Activated naive CD8-positive, alpha-beta T cell treated with anti-CD3 and anti-CD28 coated beads, Interleukin-2, amount 10 ng/mL, durations not matched to agents 7 days and 5 days (primary cell): ENCODE measurements at places on chromosomes 7 and 10. TPM values are rescaled to one million over a fixed set of nuclear protein-coding genes. Genes with fewer than 3 reads are reported as not detected.

MUC12 gene
- not detected for total RNA-seq

OR2A5 gene
- not detected for total RNA-seq

POT1 gene
- 39.1 TPM for total RNA-seq

RASA4B gene
- total RNA-seq, result 18.0 TPM

DPP6 gene
- not detected for total RNA-seq

DNA sequence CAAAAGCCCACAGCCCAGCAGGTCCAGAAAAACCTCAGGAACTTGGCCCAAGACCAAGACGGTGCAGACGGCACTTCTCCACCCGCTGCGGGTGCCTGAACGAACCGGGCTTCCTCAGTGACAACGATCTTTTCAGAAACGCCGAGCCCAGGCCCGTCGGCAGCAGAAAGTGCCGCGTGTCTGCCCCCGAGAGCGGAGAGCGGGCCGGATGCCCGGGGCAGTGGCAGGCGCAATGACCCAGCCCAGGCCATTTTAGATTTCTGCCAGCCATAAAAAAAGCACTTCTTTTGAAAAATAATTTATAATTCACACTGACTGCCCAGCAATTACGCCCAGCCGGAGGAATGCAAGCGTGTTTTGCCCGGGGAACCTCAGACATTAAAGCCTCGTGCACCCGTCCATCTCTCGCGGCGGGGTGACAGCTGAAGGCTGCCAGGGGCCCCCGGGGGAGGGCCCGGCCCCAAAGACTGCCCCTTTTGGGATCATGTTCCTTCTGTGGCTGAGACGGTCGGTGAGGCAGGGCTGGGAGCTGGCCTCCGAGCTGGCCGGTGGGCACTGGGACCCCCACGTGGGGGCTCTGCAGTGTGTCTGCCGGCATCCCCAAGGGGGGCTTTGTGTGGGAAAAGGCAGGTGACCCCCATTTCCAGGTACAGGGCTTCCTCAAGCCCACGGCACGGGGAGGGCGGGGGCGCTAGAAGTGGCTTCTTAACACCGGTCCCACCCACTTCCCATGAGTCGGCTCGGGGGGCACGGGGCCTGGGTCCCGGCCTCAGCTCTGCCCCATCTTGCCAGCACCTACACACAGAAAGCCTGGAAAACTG lies 71.3 kb upstream of the PDGFA start:
- no peak for DNase-seq
- peaks cover 20% of the 10 kb centered on the region for H3K4me1 ChIP-seq
- H3K27me3 ChIP-seq, result no peaks in the 10 kb centered on the region
- H3K4me3 ChIP-seq, result no peak overlapping the region
- H3K36me3 ChIP-seq, result peaks cover 47% of the 10 kb centered on the region

DNA sequence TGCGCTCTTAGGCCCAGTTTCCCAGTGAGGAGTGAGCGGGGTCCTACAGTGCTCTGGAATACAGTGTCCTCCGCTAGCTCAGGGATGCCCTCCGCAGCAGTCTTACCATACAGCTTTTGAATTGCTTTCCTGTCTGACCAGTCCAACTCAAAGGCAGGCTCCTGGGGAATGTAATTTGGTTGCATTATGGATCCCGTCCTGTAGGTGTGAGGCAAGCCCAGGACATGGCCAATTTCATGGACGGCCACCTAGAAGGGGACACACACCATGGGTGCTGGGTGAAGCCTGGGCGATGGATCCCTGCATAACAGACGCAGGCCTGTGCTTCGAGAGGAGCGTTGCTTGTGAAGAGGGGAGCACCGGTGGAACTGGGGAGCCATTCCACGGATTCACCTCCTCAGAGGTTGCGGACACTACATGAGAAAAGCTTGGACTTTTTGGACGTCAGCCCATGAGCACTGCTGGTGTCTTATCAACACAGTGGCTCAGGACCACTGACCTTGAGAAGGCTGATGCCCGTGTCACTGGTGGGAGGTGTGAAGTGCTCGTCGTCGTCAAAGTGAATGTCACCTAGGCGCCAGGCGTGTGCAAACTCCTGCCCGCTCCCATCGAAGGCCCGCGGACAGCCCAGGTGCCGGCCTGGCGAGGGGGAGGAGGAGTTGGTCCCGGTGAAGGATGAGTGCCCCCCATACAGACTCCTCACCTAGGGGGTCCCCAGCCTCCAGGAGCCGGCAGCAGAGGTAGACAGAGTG lies 3.3 kb downstream of the MMP21 start:
- peaks cover 2% of the 10 kb centered on the region for H3K36me3 ChIP-seq
- no peaks in the 10 kb centered on the region for H3K27me3 ChIP-seq
- no peak for DNase-seq
- no peaks in the 10 kb centered on the region for H3K4me1 ChIP-seq
- H3K4me3 ChIP-seq, result no peak overlapping the region
- no peak overlapping the region for H3K27ac ChIP-seq

- H3K4me1 ChIP-seq, result no peaks in the 10 kb centered on the region
- no peak overlapping the region for H3K27ac ChIP-seq
- no peaks in the 10 kb centered on the region for H3K36me3 ChIP-seq
- peaks cover 28% of the 10 kb centered on the region for H3K27me3 ChIP-seq
- H3K4me3 ChIP-seq, result no peak overlapping the region
Measured at GRCh38 chr10:59718257-59718656, 8.6 kb upstream of the SLC16A9 start.

DNA sequence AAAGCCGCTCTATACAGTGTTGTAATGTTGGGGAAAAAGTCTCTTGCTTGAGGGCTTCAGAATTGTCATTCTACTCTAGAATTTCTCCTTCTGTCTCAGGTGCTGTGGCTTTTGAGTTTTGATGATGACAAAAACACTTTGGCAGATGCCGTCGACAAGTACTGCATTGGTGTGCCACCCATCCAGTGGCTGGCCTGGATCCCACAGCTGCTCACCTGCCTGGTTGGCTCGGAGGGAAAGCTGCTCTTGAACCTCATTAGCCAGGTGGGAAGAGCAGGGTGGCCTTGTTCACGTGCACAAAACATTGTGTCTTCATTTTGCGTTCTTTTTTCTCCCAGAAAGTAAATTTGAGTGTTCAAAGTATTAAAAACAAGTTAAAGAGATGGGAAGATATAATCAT lies 112.0 kb downstream of the TRRAP start:
- peaks cover 30% of the 10 kb centered on the region for H3K4me1 ChIP-seq
- peaks cover 54% of the 10 kb centered on the region for H3K36me3 ChIP-seq
- H3K27me3 ChIP-seq, result no peaks in the 10 kb centered on the region
- H3K4me3 ChIP-seq, result no peak overlapping the region
- DNase-seq, result no peak

- no peaks in the 10 kb centered on the region for H3K4me1 ChIP-seq
- H3K27ac ChIP-seq, result no peak overlapping the region
- peaks cover 3% of the 10 kb centered on the region for H3K27me3 ChIP-seq
- H3K36me3 ChIP-seq, result no peaks in the 10 kb centered on the region
Measured at GRCh38 chr7:80618096-80618495, 20.3 kb upstream of the CD36 start.

DNA sequence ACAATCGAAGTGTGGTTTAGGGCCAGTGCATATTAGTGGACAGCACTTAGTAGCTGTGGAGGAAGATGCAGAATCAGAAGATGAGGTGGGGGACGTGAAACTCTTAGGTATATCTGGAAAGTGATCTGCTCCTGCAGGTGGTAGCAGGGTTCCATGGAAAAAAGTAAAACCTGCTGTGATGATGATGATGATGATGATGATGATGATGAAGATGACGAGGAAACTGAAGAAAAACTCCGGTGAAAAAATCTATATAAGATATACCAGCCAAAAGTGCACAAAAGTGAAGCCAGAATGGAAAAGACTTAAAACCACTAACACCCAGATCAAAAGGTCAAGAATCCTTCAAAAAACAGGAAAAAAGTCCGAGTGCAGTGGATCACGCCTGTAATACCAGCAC lies 40.0 kb downstream of the LSMEM1 start:
- DNase-seq, result no peak
- H3K36me3 ChIP-seq, result no peaks in the 10 kb centered on the region
- H3K27me3 ChIP-seq, result peaks cover 15% of the 10 kb centered on the region
- no peak overlapping the region for H3K4me3 ChIP-seq
- no peak overlapping the region for H3K27ac ChIP-seq
- no peaks in the 10 kb centered on the region for H3K4me1 ChIP-seq

- no peaks in the 10 kb centered on the region for H3K27me3 ChIP-seq
- H3K4me3 ChIP-seq, result no peak overlapping the region
- no peak for DNase-seq
- H3K36me3 ChIP-seq, result no peaks in the 10 kb centered on the region
- no peak overlapping the region for H3K27ac ChIP-seq
Measured at GRCh38 chr10:34061841-34062240, 727.4 kb upstream of the NRP1 start.

DNA sequence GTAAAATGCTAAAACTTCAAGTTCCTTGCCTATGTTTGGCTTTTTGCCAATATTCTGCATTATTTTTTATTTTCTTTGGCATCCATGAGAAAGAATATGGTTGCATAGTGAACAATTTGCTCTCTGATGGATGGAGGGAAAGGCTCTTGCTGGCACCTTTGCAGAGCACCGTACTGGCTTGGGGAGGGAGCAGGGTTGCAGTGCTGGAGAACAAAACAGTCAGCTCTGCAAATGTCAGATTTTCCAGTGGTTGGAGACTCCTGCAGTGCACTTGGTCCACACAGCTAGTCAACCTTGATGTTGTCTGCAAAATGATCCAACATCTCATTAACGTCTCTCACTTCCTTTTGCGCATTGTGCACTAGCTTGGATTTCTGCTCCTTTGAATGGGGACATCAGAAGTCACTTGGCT lies 100.8 kb downstream of the ANLN start:
- H3K27ac ChIP-seq, result no peak overlapping the region
- H3K27me3 ChIP-seq, result peaks cover 4% of the 10 kb centered on the region
- H3K4me1 ChIP-seq, result peaks cover 4% of the 10 kb centered on the region

DNA sequence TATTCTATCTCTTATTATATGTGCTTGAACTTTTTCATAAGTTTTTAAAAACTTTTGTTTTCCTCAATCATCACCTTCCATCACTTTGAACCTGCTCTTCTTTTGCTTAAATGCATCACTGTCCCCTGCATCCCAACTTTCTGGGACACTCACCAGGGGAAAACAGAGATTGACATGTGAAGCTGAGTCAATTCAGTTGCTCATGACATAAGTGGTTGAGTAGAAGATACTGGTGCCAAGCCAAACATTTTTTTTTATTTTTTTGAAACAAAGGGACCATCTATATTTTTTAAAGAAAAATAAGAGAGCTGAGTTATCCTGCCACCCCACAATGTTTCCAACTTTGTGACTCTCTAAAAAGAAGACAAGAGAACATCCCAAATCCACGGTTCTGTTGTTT lies 61.8 kb upstream of the AHR start:
- H3K4me1 ChIP-seq, result peaks cover 36% of the 10 kb centered on the region
- peak overlapping the region; percentile 2 for H3K27ac ChIP-seq
- no peak overlapping the region for H3K4me3 ChIP-seq
- no peaks in the 10 kb centered on the region for H3K27me3 ChIP-seq

DNA sequence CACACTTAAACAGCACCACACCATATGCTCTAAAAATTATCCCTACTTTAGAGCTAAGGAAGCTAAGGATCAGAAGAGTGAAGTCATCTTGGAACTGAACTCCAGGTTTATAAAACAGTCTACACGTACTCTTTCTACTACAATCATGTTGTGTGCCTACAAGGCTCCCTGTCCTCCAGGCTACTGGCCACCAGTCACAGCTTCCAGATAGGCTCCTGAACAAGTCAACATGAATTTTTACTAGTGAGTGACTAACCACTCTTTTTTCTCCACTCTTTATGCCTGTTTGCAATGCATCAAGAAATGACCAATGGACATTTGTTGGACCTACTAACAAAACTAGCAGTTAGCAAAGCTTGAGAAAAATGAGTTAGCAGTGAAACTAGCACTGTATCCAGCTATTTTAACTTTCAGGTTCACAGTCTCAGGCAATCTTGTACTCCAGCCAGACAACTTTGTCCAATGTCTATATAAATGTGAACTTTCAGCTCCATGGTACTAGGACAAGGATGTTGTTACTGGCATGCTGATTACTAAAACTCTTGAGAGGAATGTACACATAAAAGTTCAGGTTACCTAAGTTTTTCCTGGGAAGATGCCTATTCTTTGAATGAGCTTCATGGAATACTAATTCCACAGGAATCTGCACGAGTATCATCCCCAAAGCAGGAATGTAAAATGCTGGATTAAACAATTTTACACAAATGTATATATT lies 180.0 kb downstream of the BTAF1 start:
- H3K4me3 ChIP-seq, result no peak overlapping the region
- no peak overlapping the region for H3K27ac ChIP-seq
- DNase-seq, result no peak
- H3K4me1 ChIP-seq, result peaks cover 5% of the 10 kb centered on the region

DNA sequence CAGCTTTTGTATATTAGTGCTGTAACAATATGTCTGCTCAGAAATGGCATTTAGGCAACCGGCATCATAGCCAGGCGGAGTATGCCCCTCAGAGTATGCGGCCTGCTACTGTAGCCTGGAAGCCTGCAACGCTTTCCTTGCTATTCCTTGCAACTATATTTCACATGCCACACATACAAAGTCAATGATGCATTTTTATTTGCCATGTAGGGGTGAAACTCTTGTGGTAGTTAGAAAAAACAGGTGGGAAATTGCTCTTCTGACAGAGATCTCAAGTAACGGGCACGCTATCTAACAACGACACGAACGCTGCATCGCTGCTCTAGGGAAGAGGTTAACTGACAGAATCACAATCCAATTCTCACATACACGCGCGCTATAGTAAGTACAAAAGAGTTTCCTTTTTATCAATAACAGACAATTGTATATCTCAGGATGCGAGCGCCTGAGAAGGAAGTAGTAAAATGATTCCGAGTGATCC lies 5.9 kb downstream of the EBF3 start:
- H3K4me1 ChIP-seq, result peaks cover 13% of the 10 kb centered on the region
- H3K27ac ChIP-seq, result peak overlapping the region; percentile 61
- peaks cover 4% of the 10 kb centered on the region for H3K36me3 ChIP-seq
- DNase-seq, result no peak

GRCh38 chr7:97982647-97983046 lies 7.3 kb downstream of the OCM2 start:
- H3K36me3 ChIP-seq, result no peaks in the 10 kb centered on the region
- no peaks in the 10 kb centered on the region for H3K4me1 ChIP-seq
- H3K4me3 ChIP-seq, result no peak overlapping the region
- DNase-seq, result no peak
- no peak overlapping the region for H3K27ac ChIP-seq

DNA sequence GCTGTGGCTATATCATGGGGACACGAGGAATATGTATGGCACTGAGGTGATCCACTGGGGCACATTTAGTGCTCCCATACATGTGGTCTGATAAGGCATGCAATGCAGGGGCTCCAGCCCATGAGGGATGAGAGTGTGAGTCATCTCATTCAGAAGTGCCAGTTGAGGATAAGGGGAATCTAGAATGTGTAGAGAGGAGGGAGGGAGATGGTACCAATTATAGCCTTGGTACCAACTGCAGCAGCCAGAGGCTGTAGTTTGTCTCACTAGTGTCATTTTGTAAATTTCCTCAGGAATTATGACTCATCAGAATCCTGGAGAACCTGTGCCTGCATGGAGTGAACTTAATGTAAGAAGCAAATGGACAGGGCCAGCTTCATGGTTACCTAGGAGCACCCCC lies 46.2 kb downstream of the LAMB4 start:
- no peaks in the 10 kb centered on the region for H3K36me3 ChIP-seq
- H3K27me3 ChIP-seq, result no peaks in the 10 kb centered on the region
- H3K27ac ChIP-seq, result no peak overlapping the region
- H3K4me3 ChIP-seq, result no peak overlapping the region
- H3K4me1 ChIP-seq, result peaks cover 4% of the 10 kb centered on the region
